ENCODE measurements at places on chromosomes 13 and 19. TPM values are rescaled to one million over a fixed set of nuclear protein-coding genes. Genes with fewer than 3 reads are reported as not detected.
A peak's percentile ranks its signal among the peaks of the same experiment; 100 is the strongest.

- DNase-seq: no peak
These were observed 13.9 kb downstream of the SLC46A3 start for GRCh38 chr13:28704919-28705318.

- DNase-seq: no peak
These were observed 111.9 kb downstream of the PCDH9 start for GRCh38 chr13:67118277-67118676.

DNA sequence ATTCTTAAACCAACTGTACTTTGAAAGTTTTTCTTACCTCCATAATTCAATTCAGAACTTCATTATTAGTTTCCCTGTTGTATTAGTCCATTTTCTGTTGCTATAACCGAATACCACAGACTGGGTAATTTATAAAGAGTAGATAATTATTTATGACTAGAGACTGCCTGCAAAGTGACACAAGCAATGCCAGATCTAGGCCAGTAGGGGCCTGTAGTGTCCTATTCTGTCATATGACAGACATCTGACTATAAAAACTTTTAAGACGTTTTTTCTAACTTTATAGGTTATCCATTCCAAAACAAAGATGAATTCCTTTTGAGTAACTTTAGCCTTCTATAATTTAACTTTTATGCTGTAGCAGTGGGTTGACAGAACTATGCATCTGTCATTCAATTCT is 2783.8 kb downstream of the PCDH9 start:
- no peak for DNase-seq

DNA sequence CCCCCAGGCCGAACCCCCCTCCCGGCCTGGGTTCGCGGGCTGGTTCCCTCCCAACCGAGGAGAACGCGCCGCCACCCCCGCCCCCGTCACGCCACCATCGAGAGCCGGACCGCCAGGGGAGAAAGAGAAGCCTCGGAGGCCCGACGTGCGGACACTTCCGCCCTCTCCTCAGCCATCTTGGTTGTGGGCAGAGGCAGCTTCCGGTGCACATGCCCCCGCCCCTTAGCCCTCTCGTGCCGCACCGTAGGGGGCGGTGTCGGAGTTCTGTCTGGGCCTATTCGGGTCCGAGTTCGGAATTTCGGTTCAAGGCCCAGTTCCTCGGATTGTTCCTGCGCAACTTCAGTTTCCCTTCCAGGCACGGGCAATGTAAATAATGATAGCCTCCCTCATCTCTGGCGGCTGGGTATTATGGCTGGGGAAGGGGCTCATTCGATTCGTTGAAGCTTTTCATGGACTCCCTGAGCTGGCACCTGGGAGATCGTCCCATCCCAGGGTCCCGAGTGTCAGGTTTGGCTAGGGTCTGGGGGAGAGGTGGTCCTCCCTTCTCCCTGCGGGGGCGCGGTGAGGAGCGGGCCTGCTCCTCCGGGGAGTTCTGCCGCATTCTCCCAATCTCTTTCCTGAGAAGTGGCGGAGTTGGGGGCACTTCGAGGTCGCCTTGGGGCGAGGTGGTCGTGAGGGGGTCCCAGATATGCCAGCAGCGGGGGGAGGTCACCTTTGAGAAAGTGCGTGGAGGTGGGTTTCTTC is at the start of the genes IER2 and STX10:
Gene IER2, plus strand, starts transcription at position 225 of the 744 bp plus-strand sequence. CDS start 2,776 bp downstream, outside the sequence.
Gene STX10, minus strand, starts transcription at position 189 of the 744 bp plus-strand sequence. CDS start 202 bp downstream, outside the sequence.
- DNase-seq: peak; percentile 90

DNA sequence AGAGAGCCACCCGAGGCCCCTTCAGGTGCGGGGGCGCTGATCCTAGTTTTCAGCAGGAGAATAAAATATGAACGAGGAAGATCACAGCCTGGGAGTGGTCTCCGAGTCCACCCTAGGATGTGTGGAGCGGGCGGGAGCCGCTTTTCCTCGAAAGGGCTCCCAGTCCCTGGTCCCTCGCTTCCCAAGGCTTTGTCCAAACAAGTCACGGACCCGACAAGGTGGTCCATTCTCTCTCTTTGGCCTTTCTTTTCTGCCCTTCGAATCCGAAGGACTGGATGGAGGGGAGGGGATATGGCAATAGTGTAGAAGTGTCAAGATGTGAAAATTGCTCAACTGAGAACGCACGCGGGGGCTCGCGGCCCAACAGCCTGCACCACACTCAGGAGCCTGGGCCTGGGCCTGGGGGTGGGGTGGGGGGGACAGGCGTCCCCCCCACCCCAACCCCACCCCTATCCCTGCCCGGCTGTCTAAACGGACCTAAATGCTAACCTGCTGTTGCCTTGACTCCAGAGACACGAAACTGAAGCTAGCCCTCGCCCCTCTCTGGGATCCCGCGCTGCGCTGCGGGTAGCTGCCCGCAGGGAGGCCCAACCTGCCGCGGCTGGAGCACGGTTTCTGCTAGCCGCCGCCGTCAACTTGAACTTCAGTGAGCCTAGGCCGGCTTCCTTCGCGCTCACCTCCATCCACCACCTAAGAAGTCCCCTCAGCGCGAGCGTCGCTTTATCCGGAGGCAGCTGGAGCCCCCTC is 7.1 kb downstream of the ZIC2 start:
- no peak for DNase-seq

Gene ZNF283
- 5.8 TPM for total RNA-seq

- DNase-seq: no peak
These were observed 138.3 kb downstream of the FLT1 start for GRCh38 chr13:28356561-28357021.

GRCh38 chr13:104466016-104466415 is 1399.8 kb upstream of the SLC10A2 start:
- no peak for DNase-seq

DNA sequence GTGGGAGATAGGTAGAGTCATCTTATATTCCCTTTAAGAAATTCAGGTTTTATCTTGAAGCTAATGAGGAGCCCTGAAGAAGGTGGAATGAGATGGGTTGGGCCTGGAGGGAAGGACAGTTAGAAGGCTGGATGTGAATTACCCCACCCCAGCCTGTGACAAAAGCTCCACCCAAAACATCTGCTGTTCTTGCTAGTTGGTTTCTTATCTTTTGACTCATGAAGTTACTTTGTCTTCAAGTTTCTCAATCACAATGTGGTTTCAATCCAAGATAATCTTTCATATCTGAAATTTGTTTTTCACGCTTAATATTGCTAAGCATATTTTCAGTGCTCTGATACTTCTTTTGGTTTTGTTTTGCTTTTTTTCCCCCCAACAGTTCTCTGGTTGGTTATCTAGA is 38.3 kb upstream of the HMGB1 start:
- DNase-seq: no peak

Gene LAIR1
- 12.9 TPM for total RNA-seq

- DNase-seq: no peak
These were observed 4.9 kb upstream of the SBK3 start for GRCh38 chr19:55550321-55550650.

DNA sequence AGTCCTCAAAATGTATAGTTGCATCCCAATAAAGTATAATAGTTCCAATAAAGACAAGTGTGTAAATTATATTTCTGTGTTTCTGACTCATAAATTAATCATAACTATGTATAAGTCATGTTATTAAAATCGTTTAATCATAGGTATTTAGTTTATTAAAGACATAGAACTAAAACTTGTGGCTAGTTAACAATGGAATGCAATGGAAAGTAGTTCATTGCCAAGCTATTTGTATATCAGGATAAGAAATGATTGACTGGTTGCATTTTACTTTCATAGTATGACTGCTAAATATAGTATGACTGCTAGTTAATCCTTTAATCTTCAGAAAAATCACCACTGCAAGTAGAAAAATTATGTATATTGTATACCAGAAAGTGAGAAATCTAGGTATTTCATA is 16.9 kb downstream of the COG3 start:
- no peak for DNase-seq

Gene PLPP2
- total RNA-seq: not detected

Gene OR7D2
- total RNA-seq: not detected

Gene MZT1
- total RNA-seq: 26.3 TPM

GRCh38 chr13:66180836-66181235 is 1049.3 kb downstream of the PCDH9 start:
- no peak for DNase-seq

Gene MRPL34
- total RNA-seq: 136 TPM

DNA sequence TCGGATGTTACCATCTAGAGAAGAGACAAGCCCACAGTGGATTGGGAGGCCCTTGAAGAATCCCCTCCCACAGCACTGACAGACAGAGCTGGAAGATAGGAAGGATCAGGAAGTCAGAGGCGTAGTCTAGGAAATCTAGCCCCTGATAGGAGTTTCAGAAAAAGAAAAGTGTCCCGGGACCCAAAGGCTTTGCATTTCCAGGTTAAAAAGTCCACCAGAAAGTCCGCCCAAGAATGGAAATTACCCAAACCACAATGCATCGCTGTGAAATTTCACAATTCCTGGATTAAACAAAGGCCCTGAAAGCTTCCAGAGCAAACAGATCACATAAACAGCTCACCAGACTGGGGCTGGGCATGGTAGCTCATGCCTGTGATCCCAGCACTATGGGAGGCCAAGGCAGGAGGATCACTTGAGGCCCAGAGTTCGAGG is 146.9 kb downstream of the KDM4B start:
- no peak for DNase-seq

- no peak for DNase-seq
These were observed 28.5 kb downstream of the SAFB start for GRCh38 chr19:5651361-5651760.

DNA sequence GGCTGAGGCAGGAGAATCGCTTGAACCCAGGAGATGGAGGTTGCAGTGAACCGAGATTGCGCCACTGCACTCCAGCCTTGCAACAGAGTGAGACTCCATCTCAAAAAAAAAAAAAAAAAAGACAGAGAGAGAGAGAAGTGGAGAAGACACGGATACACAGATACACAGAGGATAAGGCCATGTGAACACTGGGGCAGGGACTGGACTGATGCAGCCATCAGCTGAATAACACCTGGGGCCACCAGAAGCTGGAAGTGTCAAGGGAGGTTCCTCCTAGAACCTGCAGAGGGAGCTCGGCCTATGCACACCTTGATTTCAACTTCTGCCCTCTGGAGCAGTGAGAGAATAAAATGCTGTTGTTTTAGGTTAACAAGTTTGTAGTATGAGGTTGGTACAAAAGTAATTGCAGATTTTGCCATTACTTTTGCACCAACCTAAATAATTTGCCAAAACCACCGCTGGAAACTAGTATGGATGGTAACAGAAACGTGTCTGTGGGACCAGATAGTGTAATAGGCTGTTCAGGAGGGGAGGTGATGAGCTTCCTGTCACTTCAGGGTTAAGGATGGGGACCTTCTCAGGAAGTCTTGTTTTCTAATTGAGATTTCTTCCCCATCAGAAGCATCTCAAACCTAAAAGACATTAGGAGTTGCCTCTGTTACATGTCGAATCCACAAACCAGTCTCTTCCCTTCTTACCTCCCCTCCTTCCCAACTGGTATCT is 36.4 kb upstream of the IGSF23 start:
- DNase-seq: no peak

GRCh38 chr19:35975608-35976214 is 19.3 kb upstream of the SDHAF1 start:
- DNase-seq: no peak

DNA sequence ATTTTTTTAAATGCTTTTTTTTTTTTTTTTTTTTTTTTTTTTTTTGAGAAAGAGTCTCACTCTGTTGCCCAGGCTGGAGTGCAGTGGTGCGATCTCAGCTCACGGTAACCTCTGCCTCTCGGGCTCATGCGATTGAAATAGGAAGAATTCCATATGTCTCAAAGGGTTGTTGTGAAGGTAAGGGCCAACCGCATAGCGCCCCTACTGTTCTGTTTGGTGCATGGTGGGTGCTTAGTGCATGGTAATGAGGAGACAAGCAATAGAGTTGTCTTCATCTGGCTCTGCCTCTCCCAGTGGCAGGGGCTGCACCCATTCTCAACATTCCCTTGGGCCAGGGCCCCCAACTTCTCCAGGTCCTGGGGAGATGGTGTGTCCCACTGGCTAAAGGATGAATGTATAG is 68.7 kb downstream of the RASL11A start:
- peak; percentile 46 for DNase-seq

DNA sequence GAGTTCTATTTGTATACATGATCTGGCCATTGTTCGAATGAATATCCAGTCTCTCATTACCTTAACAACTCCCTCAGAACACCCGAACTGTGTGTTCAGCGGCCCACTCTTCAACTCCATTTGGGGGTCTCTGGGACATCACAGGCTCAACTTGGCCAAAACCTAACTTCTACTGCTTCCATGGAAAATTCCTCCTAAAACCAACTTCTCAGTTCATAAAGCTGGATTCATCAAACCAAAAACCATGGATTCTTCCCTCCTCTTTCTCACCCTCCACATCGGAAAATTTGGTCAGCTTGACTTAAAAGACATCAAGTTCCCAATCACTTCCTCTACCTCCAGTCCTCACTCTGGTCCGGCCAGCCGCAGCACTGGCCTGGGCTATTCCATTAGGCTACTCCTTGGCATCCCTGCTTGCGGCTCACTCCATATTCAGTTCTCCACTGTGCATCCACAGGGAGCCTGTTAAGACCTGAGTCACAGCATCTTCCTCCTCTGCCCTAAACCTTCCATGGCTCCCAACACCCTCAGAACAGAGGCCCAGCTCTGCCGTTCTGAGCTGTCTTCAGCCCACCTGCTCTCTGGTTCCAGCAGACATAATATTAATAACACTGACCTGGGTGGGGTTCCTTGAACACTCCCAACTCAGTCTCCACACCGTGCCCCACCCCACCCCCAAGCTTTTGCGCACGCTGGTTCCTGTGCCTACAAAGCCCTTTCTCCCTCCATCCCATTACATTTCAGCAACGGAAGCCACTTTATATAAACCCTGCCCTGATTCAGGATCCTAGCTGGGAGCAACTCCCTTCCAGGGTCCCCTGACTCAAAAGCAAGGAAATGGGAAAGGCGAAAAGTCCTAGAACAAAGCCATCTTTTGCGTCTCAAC is 1.1 kb downstream of the ZNF792 start:
- peak; percentile 9 for DNase-seq

GRCh38 chr19:42196011-42197001 is 21.2 kb downstream of the DEDD2 start:
- no peak for DNase-seq

- no peak for DNase-seq
These were observed 16.9 kb downstream of the IZUMO4 start for GRCh38 chr19:2113439-2114211.

DNA sequence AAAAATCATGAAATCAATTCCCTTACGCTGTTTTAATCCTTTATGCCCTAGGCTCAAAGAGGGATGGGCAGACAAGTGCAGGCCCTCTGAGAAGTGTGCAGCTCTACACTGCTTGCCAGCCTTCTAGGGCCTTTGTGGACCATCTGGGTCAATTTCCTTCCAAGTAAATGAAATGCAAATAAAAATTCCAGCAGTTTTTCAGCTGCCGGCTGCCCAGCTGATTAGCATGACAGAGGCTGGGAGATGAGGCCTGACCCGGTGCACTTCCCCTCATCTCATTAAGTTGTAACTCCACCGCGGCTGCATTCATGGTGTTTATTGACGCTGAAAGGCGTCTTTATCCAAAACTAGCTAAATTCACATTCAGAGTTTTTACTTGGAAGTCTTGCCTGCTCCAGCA is 47.5 kb upstream of the GSX1 start:
- DNase-seq: no peak

- DNase-seq: no peak
These were observed 1.9 kb downstream of the ISYNA1 start for GRCh38 chr19:18435842-18436670.

Measured in CD8-positive, alpha-beta memory T cell (primary cell).